ENCODE measurements at places on chromosomes 7 and 10. TPM values are rescaled to one million over a fixed set of nuclear protein-coding genes. Genes with fewer than 3 reads are reported as not detected.

DNA sequence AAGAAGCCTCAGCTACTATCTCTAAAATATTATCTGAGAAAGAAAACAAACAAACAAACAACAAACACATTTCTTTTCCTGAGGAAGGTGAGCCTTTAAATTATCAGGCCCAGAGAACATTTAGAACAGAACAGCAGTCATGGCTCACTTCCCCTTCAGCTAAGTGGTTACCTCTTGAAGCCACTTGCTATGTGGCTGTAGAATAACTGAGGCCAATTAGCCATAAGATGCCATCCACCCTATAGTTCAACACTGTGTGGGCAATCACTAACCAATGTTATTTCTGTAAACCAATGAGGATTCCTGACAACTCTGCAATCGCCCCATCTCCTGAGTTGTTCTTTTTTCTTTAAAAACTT lies 3.7 kb upstream of the UPP1 start:
- H3K27ac ChIP-seq, result peak overlapping the region; percentile 80
- H3K36me3 ChIP-seq, result no peaks in the 10 kb centered on the region
- DNase-seq, result no peak
- peaks cover 27% of the 10 kb centered on the region for H3K4me1 ChIP-seq

Gene CPEB3
- total RNA-seq, result 12.2 TPM

Gene AMPH
- 5.9 TPM for total RNA-seq

Gene ADCYAP1R1
- total RNA-seq, result 1.4 TPM

GRCh38 chr7:4079366-4079765 lies 602.7 kb upstream of the FOXK1 start:
- no peak for DNase-seq
- H3K27ac ChIP-seq, result no peak overlapping the region
- peaks cover 4% of the 10 kb centered on the region for H3K36me3 ChIP-seq
- H3K27me3 ChIP-seq, result no peaks in the 10 kb centered on the region

DNA sequence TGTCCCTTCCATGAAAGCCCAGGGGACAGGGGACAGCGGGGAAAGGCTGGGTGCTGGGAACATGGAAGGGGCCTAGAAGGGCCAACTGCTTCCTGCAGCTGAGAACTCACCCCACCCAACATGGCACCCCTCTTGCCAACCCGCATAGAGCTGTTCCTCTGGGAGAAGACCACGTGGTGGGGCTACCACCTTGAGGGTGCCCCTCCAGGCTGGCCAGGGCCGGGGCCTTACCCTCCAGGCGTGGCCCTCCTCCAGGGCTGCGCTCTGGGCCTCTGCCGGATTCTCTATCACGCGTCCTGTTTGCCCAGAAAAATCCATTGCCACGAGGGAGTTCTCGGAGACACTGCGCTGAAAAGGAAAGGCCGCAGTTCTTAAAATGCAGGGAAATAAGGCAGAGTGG lies 39.9 kb upstream of the DDC start:
- no peak for DNase-seq
- no peak overlapping the region for H3K27ac ChIP-seq
- H3K4me3 ChIP-seq, result no peak overlapping the region
- H3K36me3 ChIP-seq, result peaks cover 25% of the 10 kb centered on the region

DNA sequence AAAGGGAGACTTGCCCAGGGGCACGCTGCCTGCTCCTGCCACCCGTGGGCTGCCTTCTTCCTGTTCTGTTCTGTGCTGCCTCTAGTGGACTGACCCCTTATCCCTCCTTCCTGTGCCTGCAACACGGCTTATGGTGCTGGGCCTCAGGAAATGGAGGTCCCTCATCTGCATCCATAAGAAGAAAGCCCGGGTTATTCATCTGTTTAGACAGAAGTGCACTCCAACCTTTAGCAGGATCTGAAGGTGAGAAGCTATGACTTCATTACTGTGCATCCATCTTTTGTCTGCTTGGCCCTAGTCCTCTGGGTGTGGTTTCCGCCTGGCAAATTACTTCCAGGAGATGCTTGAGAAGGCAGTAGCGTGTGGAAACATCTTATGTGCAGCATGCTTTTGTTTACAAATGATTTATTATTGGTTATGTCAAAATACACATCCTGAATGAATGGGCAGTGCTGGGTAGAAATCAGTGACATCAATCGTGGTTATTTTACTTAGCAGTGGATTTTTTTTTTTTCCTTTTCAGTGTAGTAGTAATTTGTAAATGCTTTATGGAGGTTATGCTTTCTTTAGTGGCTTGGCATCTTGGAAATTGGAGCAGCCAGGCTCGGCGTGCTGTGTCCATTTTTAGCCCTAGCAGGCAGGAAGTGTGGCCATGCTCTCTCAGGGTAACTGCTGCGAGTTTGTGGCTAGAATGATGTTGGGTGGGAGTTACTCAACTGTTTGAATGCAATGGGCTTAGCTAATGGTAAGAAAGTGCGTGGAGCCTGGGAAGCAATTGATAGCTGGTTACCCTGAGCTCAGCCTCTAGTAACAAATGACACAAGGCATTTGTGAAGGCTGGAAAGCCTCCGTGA lies 12.7 kb downstream of the PTPRE start:
- no peaks in the 10 kb centered on the region for H3K27me3 ChIP-seq
- DNase-seq, result no peak
- peaks cover 38% of the 10 kb centered on the region for H3K4me1 ChIP-seq
- H3K36me3 ChIP-seq, result no peaks in the 10 kb centered on the region
- peak overlapping the region; percentile 59 for H3K27ac ChIP-seq

Gene STEAP1B
- total RNA-seq, result 1.1 TPM

DNA sequence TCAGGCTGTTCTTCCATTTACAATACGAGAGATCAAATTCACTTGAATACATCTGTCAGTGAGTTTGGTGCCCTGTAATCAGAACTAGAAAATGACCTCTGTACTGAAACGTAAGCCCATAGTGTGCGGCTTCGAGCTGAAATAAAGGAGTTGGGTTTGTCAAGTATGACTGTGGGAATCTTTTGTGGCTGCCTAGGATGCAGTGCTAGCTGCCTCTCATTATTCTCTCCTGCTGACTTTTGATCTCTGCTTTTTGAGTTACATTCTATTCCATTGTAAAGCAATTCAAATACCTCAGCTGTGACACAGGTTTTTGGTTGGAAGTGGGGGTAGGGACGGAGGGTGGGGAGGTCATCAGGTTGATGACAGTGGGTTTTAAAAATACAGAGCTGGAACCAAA lies 40.4 kb downstream of the ICA1 start:
- no peak overlapping the region for H3K4me3 ChIP-seq
- no peak overlapping the region for H3K27ac ChIP-seq
- H3K27me3 ChIP-seq, result no peaks in the 10 kb centered on the region
- H3K4me1 ChIP-seq, result no peaks in the 10 kb centered on the region
- peaks cover 3% of the 10 kb centered on the region for H3K36me3 ChIP-seq

- no peaks in the 10 kb centered on the region for H3K36me3 ChIP-seq
- H3K4me1 ChIP-seq, result no peaks in the 10 kb centered on the region
- no peaks in the 10 kb centered on the region for H3K27me3 ChIP-seq
- no peak for DNase-seq
- H3K27ac ChIP-seq, result no peak overlapping the region
- H3K4me3 ChIP-seq, result peak overlapping the region; percentile 36
These were observed 85.1 kb downstream of the WASHC2A start for GRCh38 chr10:50152792-50153272.

DNA sequence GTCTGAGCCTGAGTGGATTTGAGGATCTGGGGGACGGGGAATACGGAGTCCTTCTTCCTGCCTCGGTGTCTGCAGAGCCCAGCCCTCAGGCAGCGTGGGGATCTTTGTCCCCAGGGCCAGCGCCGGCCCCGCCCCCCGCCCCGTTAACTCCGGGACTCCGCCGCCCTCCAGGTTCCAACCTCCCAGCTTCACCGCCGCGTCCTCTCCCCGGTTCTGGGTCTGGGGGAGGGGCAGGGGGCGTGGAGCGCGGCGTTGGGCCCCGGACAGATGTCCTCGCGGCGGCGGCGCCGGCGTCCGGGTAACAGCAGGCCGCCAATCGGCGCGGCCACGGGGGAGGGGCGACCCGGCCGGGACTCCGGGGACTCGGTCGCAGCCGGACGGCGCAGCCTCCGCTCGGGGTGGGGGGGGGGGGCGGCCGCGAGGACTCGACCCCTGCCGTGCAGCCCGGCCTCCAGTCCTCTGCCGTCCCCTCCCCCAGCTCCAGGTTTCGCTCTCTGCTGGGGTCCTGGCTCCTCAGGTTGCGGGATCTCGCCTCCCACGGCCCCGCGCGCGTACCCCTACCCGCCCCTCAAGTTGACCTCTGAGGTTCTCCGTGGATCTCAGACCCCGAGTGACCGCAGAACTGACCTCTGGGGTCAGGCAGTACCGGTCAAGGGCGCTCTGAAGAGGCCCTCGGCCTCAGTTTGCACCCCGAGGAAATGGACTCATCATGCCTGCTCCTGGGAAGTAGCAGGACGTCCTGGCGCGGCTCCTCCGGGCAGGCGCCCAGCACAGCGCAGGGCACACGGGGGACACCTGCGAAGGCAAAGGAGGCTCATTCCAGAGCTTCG lies 2.3 kb upstream of the ELFN1 start:
- no peaks in the 10 kb centered on the region for H3K36me3 ChIP-seq
- H3K27ac ChIP-seq, result no peak overlapping the region
- H3K4me3 ChIP-seq, result peak overlapping the region; percentile 66
- H3K4me1 ChIP-seq, result peaks cover 39% of the 10 kb centered on the region

DNA sequence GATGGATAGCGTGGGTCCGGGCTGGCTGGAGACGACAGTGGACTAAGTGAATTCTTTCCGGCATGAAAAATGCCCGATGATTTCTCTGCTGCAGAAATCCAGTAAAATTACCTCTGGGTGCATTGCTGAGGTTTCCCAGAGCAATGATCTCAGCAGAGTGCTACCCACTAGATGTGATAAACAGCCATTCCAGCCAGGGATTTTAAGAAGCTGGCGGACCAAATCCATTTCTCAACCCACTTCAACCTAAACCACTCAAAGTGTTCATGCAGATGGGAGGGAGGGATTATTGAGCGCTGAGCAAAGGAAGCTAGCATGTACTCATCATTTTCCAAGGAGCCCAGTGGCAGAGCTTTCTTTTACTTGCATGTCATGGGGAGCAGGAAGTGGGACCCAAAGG lies 116.7 kb downstream of the PRKCQ start:
- no peaks in the 10 kb centered on the region for H3K36me3 ChIP-seq
- no peak for DNase-seq
- H3K4me3 ChIP-seq, result no peak overlapping the region
- no peaks in the 10 kb centered on the region for H3K27me3 ChIP-seq
- H3K4me1 ChIP-seq, result no peaks in the 10 kb centered on the region
- H3K27ac ChIP-seq, result no peak overlapping the region
